M059J (cell line): ENCODE measurements at places on chromosomes 16 and 17. TPM values are rescaled to one million over a fixed set of nuclear protein-coding genes. Genes with fewer than 3 reads are reported as not detected.

The OSGIN1 gene
- 3.6 and 4.0 TPM in 2 replicates for total RNA-seq

The HCRT gene
- total RNA-seq, result not detected in 2 replicates

The NF1 gene
- total RNA-seq, result 15.4 and 29.9 TPM in 2 replicates

The GPR139 gene
- not detected in 2 replicates for total RNA-seq

The NOXO1 gene
- total RNA-seq, result not detected in 2 replicates

The MYH11 gene
- total RNA-seq, result not detected in 2 replicates

The NPTX1 gene
- total RNA-seq, result 0.79 and 2.0 TPM in 2 replicates

The DHRS7C gene
- not detected in 2 replicates for total RNA-seq

The USP22 gene
- 144 and 170 TPM in 2 replicates for total RNA-seq

The CTF1 gene
- total RNA-seq, result 0.42 TPM in 1 of 2 replicates, not detected in the other

The HES7 gene
- 0.22 and 0.94 TPM in 2 replicates for total RNA-seq

The RUNDC1 gene
- total RNA-seq, result 5.7 and 11.4 TPM in 2 replicates

The SPATA22 gene
- total RNA-seq, result not detected in 2 replicates

GRCh38 chr17:81706757-81707624 is 3.8 kb downstream of the MRPL12 start:
- DNase-seq, result no peak

DNA sequence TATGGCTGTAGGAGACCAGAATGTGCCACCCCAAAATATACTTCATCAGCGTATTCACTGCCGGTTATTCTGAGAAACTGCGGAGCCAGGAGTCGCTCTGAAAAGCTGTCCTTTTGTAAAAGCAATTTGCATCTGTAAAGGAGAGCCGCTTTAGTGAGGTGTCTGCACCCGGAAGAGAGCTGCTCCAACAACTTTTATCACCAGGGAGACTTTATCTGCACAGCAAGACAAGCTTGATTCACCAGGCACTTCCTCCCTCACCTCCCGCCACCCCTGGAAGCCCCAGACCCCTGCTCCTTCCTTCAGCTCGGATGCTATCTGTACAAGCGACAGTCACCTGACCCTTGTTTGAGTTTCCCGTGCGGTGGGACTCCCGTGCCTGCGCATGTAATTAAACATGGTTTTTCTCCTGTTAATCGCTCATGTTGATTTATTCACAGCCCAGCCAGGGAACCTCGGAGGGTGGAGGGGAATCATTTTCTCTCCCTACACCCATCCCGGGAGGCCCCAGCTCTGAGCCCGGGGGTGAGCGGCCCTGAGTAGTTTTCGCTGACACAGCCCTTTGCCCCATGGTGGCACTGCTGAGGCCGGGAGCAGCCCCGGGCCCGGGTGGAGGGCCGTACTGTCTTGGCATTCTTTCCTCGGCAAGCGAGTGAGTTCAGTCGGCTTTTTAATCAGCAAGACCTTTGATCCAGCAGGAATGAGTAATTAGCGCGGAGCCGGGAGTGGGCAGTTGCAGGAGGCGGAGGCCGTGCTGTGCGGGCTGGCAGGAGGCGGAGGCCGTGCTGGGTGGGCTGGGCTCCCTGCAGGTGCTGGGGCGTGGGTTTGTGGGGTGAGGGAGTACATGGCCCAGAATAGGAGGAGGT is 222.7 kb upstream of the CIBAR2 start:
- DNase-seq, result peak; percentile 40

GRCh38 chr16:88633684-88634140 is 4.7 kb upstream of the IL17C start:
- peak; percentile 22 for DNase-seq

DNA sequence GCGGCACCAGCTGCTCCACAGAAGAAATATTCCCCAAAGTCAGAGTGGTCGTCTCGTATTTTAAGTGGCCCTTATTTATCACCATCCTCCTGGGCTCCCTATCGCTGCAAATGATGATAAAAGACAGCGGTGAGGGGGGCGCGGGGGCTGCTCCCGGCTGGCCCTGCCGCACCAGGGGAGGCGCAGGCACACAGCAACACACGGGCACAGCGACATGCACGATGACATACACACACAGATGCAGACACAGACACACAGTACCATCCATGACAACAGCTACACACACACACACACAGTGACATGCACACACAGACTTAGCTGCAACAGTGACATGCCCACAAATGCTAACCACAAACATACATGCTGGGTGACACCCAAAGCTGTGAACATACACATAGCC is 52.5 kb downstream of the MRM1 start:
- DNase-seq, result no peak

GRCh38 chr17:80704381-80704819 is 159.8 kb downstream of the RPTOR start:
- DNase-seq, result peak; percentile 13

DNA sequence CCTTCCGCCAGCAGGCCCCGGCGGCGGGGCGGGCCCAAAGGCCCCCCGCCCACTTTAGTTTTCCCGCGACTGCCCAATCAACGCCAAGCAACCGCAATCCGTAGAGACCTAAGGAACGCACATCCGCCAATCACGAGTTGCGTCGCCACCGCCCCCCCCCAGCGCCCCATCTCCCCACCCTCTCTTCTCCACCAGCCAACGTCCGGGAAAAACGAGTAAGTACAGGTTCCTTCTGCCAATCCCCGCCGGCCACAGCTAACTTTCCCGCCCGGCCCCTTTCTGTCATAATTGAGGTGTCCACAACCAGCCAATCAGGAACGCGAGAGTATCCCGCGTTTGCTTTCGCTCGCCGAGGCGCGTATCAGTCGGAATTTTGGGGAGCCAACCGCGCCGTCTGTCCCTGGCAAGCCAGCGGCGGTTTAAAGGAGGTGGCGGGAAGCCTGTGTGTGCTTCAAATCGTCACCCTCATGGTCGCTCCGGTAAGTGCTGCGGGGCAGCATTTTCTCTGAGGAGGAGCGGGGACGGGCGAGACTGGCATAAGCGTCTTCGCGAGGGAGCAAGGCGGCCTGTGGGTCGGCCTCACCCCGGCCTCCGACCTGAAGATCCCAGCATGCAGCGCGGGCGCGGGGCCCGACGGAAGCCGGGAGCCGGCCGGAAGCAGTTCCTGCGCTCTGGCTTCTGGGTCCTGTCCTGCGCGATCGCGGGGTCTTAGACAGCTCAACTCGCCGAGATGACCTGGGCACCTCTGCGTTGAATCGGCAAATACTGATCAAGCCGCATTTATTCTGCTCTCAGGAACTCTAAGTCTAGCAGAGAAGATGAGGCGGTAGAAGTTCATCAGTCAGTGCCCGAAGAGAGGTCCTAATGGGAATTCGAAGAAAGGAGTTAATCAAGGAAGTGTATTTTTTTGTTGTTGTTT is at the start of gene MIS12:
MIS12 (plus strand) TSS at position 361 of the 919 bp plus-strand sequence. CDS start 2,297 bp downstream, outside the sequence.
- DNase-seq, result peak; percentile 99

DNA sequence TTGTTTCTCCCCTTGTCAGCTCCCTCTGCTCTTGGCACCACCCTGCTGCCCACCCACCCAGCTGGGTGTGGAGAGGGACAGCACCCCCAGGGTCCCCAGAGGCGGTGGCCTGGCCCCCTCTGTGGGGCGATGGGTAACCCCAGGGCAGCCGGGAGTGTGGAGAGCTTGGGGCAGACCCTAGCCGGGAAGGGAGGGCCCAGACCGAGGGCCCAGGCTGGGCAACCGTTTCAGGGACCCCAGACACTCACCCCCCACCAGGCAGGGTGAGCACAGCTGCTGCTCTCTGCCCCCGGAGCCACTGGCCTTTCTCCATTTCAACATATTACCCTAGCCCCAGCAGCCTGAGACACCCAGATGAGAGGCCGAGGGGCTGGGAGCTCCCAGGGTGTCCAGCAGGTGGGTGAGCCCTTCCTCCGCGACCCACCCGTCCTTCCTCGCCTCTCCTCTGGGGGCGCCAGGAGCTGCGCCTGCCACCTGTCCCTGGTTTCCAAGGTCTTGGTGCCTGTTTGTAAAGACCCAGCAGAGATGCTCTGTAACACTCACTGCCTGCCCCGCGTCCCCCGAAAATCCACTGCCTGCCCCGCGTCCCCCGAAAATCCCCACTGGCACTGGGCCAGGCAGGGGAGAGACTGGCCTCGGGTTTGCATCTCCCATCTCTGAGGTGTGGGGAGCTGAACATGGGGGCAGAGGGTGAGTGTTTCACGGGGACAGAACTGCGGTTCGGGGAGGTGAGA is 45.4 kb downstream of the BAHCC1 start:
- no peak for DNase-seq

DNA sequence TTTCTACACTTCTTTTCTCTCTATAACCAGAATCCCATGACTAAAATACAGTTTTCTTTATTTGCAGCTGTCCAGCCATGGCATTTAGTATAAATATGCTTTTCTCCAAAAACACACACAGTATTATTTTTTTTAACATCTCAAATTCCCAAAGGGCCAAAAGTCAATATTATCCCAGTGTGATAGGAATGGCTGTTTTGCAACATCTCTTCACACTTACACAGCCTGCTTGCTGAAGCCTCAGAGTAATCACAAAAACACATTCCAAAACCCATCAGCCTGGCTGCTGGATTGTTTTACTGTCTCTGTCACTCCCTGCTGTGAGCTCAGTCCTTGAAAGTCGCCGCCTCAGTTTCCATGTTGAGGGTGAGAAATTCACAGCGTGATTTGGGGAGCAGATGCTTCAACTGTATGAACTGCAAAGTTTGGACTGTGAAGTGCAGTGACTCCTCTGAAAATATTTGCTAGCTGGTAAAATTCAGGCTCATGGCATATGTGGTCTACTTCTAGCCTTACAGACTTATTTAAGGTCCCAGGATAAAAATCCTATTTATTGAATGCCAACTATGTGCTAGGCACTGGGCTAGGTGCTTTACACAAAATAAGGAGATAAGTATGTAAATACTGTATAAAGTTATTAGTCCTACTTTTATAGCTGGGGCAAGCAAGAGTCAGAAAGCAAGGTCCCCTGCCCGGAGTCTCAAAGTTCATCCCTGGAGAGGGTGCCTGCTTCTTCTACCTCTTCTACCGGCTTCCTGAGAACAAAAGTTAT is 116.5 kb downstream of the SOCS1 start:
- no peak for DNase-seq

DNA sequence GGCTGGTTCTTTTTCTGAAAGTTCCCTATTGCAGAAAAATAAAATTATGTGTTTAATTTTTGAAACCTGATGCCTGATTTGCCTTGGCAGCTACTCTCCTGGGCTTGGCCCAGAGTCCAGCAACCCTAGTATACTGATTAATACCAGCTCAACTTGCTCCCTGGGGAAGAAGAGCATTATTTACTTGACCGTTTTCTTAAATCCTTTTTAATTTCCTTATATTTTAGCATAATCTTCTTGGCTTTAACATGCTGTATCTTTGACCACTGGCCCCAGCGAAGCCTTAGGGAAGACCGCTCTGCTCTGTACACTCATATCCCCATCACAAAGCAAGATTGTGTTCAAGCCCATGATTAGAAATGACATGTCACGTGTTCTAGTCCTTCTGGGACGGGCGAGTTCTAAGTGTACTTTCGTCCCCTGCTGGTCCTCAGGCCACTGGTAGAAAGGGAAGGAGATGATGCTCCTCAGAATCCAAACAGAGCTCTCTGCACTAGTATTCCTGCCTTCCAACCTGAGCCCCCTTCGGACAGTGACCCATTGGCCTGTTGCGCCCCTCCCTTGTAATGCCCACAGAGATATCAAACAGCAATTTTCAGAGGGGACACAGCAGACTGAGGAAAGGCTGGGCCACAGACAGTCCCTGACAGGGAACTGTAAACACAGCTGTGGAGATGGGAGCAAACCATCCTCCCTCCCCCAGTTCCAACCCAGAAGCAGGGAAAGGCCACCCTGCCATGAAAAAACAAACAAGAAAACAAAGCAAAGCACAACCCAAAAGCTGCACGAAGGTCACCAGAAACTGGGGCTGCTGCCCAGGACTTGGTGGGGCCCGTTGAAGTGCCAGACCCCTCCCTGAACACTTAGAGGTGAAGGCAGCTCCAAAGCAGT is 4.3 kb upstream of the EZH1 start:
- no peak for DNase-seq

DNA sequence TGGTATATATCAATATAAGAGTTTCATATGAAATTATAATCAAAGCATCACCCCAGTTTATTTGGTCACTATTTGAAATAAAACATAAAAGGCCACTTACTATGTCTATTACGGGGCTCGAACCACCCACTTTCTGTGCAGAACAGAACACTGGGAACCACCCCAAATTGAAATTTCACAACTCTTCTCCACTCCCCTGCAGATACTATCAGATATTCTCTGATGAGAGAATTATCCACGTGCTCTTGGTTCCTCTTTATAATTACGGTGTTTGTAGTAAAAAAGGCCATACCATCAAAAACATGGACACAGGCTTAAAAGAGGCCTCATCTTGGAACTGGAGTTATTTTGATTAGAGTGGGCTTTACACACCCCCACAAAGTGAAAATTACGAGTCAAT is 82.8 kb downstream of the WDR59 start:
- no peak for DNase-seq

- DNase-seq, result no peak
These were observed 182.0 kb upstream of the IRX5 start for GRCh38 chr16:54748611-54749190.

- DNase-seq, result no peak
These were observed 63.0 kb downstream of the RMI2 start for GRCh38 chr16:11408216-11408615.

DNA sequence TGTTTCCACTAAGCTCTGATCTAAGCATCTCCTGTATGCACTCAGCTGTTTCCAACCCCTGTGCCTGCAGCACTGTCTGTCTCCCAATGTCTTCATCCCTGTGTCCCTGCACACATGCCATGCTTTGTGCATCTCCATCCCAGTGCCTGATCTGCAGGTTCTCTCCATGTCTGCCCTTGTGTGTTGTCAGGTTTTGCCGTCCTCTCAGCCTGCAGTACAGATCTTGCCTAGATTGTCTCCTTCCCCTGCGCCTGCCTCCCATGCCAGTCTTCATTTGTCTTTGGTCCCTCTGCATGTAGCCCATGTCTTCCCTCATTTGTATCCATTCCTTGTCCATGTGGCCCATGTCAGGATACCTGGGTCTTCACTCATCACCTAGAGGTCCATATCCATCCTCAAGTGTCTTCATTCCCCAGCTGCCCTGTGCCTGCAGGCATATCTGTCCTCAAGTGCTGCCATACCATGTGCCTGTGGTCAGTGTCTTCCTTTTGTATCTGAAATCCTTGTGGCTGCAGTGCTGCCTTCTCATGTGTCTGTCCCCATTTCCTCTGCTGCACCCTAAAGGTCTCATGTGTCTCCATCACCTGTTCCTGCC is 71.5 kb downstream of the TNFRSF13B start:
- DNase-seq, result no peak

DNA sequence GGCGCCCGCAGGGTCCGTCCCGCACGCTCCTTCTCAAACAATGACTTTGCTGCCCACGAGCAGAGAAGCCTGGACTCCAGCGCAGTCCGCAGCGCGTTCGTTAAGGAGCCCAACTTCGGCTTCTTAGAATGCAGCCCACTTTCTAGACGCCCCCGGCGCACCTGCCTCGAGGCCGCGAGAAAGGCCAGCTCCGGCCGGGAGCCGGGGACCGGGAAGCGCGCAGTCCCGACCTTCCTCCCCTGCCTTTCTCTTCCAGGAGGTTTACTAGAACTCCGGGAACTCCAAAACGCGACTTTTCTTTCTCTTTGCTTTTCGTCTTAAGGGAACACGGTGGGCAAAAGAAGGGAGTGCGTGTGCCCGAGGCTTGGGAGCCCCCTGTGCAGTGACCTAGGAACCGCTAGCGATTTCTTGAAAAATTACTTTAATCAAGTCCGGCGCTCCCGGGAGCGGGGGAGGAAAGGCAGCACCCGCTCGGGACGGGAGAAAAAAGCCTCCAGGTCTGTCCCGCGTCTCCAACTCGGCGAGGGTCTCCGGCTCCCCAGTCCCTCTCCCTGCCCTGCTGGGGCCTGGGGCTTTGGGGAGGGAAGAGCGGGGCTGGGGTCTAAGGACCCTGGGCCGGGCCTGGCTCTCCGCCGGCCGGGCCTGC is 2.6 kb downstream of the HNF1B start:
- peak; percentile 38 for DNase-seq
